ENCODE measurements at places on chromosomes 3 and 15.

DNA sequence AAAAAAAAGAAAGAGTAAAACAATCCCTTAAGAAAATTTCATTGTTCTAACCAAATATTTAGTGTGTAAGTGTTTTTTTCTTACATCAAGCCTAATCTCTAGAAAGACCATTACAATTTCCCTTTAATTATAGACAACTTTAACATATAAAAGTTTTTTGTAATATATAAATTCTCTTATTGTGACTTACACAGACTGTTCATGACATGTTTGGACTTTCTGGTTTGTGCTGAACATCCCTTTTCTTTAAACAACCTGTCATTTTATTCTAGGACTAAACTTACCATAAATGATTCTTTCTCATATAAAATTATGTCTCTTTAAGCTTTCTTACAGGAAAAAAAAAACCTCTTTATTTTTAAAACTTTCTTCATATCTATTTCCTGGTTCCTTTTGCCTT lies 13.0 kb upstream of the BTLA start:
- DNase-seq = no peak

DNA sequence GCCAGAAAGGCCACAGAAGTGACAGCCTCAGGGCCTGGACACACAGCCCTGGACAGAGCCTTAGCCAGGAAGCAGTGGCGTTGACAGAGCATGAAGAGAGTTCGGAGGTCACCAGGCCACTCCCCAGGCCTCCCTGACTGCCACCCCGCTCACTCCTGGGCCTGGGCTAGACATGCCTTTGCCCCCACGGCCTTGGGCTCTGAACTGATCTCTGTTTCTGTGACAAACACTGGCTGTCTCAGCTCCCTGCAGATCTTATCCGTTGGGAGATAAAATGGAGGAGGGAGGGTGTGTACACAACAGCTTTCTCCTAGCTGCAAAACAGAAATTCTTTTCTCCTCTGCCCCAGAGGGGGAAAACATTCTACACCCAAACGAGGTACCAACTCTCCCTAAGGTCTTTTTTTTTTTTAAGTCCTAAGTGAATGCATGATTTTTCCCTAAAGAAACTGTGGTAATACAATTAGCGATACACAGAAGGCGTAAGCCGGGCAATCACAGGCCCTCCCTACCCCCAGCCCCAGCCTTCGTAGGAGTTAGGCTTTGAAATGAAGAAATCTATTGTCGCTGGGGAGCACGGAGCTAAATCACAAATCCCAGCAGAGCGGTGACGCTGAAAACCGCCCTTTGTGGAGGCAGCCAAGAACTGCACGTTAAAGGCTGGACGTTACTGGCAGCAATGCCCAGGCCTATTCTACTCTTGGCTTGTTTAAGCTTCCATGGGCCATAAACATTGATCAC lies 45.0 kb downstream of the SRGAP3 start:
- no peak for DNase-seq

DNA sequence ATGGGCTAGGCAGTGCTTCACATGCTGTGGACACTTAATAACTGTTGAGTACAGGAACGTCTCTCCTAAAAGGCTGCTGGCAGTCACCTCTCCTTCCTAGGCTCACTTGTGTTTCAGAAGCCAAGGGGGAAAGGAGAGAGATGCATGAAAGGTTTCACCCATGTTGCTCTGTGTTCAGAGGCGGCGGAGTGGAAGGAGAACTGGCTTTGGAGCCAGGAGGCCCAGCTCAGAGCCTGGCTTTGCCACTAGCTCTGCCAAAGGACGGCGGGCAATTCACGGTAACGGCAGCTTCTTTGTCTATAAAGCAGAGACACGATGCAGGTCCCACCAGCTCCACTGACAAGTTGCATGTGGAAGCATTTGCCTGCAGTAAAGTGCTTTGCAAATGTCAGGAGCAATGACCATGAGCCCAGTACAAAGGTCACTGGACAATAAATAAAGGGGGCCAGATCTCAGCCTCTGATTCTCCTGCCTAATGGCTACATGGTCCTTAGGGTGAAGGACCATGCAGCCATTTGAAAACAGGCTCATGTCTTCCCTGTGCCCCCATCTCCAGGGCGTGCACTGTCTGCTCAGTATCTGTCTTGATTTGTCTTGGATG lies 171.7 kb upstream of the TLE3 start:
- no peak for DNase-seq

DNA sequence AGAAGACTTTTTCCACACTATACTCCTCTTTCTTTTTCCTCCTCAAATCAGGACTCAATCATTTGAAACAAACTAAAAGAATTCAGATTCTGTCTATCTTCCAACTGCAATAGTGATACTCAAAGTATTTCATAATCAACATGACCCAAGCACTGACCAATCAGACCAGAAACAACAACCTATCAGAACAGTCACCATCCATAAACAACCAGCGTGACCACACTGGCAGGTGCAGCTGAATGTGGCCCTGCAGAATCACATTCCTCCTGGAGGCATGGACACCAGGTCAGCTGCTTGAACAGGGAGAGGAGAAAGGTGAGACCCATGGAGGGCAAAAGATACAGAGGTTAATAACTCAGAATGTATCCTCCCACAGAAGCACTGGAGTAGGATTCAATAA lies 13.3 kb downstream of the HRG start:
- no peak for DNase-seq

- DNase-seq = no peak
These were observed 70.8 kb downstream of the TMCC1 start for GRCh38 chr3:129822679-129823078.

DNA sequence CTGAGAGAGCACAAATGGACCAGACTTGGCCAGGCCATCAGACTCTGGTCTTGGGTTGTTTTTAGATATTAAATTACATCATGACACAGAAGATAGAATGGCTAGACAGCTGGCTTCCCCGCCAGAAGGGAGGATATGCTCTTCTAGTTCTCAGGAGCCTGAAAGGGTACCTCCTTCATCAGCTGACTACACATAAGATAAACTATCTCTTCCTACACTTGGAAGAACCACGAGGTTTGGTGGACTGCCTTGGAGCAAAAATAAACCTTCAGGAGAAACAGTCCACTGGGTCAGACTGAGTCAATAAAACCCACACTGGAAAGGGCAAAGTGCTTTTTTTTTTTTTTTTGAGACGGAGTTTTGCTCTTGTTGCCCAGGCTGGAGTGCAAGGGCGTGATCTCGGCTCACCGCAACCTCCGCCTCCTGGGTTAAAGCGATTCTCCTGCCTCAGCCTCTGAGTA lies 26.3 kb upstream of the DYNC1LI1 start:
- DNase-seq = no peak

DNA sequence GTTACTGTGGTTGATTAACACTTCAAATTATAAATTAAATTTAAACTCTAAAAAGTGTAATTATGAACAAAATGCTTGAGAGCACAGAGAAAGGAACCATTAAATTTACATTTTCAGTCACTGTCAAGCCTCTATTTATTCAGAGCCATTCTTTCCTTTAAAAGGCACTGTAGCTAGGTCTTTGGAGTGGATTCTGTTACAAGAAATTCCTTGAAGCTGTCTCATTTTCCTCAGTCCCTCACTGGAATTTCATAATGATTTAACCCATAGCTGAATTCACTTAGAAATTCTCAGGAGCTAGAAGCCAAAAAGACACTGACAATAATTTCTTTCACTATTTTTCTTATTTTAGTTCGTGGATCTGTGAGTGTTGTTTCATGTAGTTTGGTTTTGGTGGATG lies 81.2 kb upstream of the TCF12 start:
- no peak for DNase-seq

DNA sequence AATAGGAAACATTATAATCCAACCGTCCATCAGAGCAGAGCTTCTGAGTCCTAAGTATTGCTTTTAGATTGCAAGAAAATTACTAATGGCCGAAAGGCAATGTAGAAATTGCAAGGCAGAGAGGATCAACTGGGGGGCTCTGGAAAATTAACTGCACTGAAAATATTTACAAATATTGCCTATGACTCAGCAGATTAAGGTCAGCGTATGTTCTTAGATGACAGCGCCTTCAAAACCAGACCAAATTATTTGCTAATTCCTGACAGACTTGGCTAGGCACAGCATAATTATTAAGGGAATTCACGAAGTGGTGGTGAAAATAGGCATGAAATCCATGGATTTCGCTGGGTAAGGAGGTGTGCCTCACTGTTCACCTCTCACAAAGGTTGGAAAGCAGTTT lies 947.7 kb downstream of the TUSC7 start:
- no peak for DNase-seq

- no peak for DNase-seq
These were observed 225.9 kb downstream of the ITPR1 start for GRCh38 chr3:4719046-4719501.

- no peak for DNase-seq
These were observed 159.2 kb downstream of the MEX3B start for GRCh38 chr15:81886591-81886990.

GRCh38 chr3:2540115-2540514 lies 441.4 kb downstream of the CNTN4 start:
- no peak for DNase-seq

DNA sequence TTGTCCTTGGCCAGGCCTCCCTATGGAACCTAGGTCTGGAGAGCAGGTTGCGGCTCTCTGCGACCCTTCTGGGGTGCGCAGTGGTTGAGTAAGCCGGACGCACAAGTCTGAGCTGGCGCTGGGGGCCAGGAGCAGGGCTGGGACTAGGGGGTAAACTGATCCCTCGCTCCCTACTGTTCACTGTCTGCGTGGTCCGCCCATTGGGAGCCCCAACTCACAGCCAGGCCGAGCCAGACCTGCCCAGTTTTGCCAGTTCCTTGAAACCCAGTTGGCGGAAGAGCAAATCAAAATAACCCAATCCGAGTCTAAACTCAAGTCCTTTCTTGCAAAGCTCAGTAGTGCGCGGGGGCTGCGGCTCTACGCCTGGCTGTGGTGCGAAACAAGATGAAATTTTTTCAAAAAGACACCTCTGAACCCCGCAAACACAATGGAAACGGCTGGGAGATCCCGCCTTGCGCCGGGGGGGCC lies 17.5 kb downstream of the RGMA start:
- no peak for DNase-seq

DNA sequence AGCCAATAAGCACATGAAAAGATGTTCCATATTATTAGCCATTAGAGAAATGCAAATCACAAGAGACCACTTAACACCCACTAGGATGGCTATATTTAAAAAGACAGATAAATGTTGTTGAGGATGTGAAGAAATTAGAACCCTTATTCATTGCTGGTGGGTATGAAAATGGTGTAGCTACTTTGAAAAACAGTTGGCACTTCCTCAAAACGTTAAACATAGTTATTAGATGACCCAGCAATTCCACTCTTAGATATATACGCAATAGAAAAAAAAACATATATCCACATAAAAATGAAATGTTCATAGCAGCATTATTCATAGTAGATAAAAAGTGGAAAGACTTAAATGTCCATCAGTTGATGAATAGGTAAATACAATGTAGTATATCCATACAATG lies 47.1 kb upstream of the TERB2 start:
- no peak for DNase-seq

DNA sequence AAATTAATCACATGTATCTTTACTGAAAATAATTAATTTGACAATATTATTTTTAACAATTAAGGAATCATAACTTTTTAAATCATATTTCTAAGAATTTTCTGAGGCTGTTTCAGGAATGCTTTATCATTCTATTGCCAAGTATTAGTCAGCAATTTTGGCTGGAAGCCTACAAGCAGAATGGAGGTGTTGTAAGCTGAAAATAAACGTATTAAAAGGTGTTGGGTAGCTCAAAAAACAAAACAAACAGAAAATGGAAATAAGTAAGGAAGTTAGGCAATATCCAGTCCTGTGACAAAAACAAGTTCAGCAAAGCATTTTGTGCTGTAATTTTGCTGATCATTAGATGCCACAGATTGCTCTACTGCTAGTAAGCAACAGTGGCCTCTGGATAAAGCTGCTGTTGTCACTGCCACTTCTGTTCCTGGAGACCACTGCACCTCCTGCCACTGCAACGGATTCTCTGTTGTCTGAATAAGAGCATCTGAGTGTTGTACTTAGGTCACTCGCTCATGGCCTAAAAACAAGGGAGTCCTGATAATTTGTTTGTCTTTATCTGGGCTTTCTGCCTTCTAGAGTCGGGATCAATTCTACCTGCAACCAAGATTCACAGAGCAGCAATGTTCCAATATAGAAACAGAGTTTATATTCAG lies 63.5 kb upstream of the SLITRK3 start:
- DNase-seq = no peak

DNA sequence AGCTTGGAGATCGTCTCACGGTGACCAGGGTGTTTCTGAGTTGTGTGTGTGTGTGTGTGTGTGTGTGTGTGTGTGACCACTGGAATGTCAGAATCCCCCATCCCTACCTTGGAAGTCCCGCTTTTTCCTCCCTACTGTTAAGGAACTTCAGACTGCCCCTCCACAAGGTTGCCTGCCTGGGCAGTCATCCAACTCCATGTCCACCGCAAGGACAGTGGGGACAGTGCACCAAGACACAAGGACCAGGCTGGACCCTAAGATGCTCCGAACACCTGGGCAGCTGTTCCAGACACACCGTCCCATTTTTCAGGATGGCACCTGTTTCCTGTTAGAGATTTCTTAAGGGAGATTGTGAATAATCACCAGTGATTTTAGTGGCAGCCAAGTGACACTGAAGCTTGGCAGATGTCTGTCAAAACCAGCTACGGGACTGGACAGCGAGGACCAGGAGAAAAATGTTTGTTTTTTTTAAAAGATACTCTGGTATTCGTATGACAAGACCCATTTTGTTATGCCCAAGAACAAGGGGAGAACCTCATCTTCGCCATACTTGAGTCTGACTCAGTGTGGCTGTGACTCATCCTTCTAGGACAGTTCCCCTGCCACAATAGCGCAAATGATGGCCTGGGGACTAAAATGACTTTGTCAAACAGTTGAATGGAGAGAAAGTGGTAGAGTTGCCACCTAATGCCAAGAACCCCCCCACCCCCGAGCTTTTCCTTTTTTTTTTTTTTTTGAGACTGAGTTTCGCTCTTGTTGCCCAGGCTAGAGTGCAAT lies 15.5 kb downstream of the PAQR9 start:
- no peak for DNase-seq

DNA sequence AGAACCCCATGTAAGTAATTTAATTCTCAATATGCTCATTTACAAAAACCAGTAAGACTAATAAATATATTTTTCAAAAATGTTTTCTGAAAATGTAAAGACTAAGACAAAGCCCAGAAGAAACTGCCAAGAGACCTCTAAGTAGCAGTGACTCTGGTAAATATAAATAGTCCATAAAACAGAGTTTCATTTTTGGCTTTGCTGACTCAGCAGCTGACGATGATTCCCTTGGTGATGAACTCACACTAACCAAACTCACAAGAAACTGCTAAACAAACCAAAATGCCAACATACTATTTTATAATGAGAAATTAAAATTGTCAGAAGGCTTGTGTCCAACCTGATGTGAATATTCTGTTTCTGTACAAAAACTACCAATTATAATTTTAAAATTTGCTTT lies 31.5 kb upstream of the IMPG2 start:
- no peak for DNase-seq

DNA sequence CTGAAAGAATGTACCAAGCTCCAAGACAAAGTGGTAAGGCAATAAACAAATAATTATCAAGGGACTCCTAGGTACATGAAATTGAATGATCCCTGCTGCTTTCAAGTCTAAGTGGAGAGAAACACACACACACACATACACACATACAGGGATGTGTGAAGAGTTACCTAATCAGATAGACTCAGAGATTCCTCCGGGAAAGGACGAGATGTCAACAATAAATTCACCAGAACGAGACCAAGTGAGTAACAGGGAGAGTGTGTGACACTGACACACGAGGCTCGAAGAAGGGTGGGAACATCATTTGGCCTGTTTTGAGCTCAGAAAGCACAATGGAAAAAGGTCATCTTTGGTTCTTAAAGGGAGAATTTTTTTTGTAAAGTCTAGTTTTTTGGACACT lies 13.4 kb downstream of the LRIG1 start:
- DNase-seq = no peak
